ENCODE measurements at places on chromosomes 4 and X.

- no peak for DNase-seq
Observed at GRCh38 chr4:91746551-91746950, 557.2 kb upstream of the GRID2 start.

DNA sequence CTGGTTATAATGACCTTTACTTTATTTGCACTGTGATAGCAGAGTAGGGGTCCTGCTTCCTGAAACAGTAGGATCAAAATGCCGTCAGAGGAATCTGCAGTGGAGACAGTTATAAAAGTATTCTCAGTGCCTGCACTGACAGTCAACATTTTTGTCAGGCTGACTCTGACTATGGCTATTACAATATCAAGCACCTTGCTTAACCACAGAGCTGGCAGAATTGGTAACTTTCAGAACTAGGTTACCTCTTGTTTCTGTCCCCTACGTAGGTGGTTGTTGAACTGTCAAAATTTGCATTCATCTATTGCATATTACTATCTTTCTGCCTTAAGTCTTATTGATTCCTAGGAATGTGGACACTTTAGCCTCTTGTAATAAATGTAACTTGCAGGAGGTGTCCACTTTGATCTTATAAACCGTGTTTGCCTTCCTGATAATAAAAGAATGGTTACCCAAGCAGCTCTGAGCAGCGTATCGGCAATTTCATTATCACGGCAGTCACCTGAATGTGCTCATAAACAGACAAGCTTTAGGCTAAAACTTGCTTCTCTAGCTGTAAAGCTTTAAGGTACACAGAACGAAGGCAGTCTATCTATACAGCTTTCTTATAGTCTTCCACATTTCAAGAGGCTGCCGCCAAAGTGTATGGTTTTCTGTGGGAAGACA is 353.0 kb upstream of the GALNT7 start:
- no peak for DNase-seq

DNA sequence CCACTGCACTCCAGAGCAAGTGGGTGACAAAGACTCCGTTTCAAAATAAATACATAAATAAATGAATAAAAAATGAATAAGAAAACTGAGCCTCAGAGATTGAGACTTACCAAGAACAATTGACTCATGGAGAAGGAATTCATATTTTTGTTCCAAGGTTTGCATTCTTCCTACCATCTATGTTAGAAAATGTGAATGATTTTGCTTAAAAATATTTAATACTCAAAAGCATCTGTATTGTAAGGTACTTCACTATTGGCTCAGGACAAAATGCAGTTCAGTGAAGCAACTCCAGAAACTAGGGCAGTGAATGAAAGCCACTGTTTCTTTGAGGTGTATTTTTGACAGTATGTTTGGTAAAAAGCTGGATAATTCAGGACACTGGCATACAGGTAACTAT is 54.1 kb downstream of the XAGE2 start:
- DNase-seq, result no peak

- DNase-seq, result no peak
Observed at GRCh38 chr4:123050018-123050417, 127.6 kb upstream of the NUDT6 start.

DNA sequence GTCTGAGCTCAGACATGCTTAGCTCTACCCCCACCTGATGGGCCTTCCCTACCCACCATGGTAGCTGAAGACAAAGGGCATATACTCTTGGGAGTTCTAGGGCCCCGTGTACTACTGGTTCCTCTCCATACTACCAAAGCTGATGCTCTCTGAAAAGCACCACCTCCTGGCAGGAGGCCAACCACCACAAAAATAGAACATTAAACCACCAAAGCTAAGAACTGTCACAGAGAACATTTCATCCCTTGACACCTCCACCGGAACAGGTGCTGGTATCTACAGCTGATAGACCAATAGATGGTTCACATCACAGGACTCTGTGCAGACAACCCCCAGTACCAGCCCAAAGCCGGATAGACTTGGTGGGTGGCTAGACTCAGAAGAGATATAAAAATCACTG is 13.4 kb downstream of the EDA2R start:
- DNase-seq, result no peak

DNA sequence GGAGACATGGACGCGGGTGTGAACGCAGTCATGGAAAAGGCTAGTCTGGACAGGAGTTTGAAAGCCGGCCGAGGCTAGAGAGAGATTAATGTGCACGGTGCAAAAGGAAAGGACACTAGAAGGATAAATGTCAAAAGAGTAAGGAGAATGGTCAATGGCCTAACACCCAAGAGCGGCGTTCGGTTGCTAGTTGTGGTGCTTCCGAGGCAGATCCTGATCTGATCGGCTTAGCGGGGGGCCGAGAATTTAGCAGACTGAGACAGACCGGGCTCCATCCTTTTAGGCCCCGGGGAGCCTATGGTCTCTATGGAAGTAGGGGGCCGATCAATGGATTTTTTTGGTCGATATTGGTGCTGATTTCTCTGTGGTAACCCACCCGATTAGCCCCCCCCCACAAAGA is 6.9 kb downstream of the GAGE10 start:
- DNase-seq, result no peak
